Activated CD8-positive, alpha-beta memory T cell treated with anti-CD3 and anti-CD28 coated beads for 24 hours (primary cell): ENCODE measurements at places on chromosomes 16 and 17.

DNA sequence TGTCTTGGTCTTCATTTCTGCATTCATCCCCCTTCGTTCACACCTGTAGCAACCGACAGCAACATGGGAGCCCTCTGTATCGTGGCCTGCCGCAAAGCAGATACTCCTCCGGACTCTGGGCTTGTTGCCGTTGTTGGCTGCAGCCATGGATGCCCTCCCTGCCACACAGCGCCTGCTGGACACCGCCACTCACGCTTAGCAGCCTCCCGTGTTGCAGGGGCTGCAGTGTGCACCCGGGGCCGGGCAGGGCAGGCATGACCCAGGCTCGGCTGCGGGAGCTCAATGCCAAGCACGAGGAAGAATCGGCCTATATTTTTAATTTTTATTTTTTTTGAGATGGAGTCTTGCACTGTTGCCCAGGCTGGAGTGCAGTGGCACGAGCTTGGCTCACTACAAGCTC is 34.9 kb upstream of the ZNF629 start:
- DNase-seq, result no peak

DNA sequence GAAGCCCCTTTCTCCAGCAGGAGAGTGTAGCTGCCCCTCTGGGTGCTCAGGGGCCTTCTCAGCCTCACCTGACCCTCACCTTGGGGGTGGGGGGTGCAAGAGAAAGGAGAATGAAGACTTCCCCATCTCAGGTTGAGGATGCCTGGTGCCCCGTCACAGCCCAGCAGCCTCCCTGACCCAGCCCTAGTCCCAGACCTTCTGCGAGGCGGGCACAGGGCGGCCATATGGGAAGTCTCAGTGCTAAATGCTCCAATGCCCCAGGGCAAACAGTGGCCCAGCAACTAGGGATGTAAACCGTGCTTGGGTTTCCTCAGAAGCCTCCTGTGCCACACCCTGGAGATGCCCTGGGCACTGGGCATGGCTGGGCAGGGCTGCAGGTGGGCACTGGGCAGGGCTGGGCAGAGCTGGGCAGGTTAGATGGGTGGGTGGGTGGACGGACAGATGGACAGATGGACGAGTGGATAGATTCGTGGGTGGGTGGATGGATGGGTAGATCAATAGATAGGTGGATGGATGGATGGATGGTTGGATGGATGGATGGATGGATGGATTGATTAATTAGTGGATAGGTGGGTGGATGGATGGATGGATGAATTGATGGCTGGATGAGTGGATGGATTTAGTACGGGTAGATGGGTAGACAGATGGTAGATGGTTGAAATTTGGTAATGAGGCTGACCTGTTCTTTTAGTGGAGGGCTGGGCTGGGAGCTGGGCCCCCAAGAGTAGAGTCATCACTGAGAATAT is 16.8 kb downstream of the TPSD1 start:
- DNase-seq, result no peak

- DNase-seq, result no peak
Measured at GRCh38 chr16:69590590-69590989, 24.8 kb downstream of the NFAT5 start.

GRCh38 chr17:71501711-71502110 is 619.1 kb upstream of the SOX9 start:
- no peak for DNase-seq

- no peak for DNase-seq
Measured at GRCh38 chr17:48148029-48148770, 40.6 kb downstream of the SNX11 start.

DNA sequence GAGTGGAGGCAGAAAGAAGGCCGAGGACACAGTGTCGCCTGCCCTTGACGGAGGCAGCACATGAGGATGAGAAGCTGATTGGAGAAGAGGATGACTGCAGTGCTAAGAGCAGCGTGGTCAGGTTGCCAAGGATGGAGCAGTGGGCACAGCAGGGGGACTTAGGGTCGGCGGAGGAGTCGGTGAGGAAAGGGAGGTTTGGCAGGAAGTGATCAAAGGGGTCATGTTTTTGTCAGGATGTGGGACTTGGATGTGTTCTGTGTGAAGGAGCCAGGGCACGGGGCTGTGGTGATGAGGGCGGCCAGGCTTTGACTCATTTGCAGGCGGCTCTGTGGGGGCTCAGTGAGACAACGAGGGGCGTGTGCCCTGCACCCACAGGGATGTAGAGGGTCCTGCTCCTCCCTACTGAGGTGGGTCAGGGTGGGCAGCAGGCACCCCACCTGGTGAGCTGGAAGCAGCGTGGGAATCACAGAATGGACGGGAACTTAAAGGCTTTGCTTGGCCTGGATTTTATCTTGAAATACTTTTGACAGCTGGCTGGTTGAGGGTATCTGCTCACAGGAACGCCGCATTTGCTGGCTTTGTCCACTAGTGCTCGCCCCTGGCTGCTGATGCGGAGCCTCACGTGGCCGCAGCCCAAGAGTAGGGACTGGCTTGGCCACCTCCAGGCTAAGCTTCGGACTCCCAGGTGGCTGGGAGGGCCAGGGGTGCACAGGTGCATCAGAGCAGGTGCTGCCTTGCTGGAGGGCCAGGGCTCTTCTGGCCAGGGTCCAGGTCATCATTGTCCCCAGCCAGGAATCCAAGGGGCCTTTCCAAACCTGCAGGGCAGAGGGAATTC is 6.0 kb downstream of the MPG start:
- no peak for DNase-seq

DNA sequence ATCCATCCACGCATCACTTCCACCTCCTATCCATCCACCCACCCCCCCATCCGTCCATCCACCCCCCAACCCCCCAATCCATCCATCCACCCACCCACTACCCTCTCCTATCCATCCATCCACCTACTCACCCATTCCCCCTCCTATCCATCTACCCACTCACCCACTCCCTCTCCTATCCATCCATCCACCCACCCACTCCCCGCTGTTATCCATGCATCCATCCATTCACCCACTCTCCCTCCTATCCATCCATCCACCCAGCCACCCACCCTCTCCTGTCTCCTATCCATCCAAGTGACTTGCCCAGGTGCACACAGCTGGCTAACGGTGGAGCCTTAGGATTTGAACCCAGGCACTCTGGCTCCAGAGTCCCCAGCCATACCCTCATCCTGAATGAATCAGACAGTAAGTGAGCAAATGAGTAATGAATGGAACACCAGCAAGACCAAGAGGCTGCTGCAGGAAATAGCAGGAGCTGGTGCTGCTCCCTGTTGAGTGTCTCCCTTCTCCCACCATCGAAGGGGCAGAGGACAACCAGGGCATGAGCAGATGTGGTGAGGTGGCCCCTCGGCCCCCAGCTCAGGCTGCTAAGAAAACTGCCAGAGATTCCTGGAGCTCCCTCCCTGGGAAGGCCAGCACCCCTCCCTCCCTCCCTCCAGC is 62.5 kb downstream of the LITAF start:
- no peak for DNase-seq

GRCh38 chr17:1915889-1916288 is 86.1 kb downstream of the RPA1 start:
- no peak for DNase-seq

DNA sequence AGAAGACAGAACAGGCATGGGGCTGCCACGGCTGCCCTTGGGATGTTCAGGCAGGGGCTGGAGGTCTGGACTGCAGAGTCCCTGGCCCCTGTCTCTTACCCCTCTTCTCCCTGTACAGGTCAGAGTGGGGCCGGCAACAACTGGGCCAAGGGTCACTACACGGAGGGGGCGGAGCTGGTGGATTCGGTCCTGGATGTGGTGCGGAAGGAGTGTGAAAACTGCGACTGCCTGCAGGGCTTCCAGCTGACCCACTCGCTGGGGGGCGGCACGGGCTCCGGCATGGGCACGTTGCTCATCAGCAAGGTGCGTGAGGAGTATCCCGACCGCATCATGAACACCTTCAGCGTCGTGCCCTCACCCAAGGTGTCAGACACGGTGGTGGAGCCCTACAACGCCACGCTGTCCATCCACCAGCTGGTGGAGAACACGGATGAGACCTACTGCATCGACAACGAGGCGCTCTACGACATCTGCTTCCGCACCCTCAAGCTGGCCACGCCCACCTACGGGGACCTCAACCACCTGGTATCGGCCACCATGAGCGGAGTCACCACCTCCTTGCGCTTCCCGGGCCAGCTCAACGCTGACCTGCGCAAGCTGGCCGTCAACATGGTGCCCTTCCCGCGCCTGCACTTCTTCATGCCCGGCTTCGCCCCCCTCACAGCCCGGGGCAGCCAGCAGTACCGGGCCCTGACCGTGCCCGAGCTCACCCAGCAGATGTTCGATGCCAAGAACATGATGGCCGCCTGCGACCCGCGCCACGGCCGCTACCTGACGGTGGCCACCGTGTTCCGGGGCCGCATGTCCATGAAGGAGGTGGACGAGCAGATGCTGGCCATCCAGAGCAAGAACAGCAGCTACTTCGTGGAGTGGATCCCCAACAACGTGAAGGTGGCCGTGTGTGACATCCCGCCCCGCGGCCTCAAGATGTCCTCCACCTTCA is 11.7 kb downstream of the TUBB3 start:
- DNase-seq, result no peak

DNA sequence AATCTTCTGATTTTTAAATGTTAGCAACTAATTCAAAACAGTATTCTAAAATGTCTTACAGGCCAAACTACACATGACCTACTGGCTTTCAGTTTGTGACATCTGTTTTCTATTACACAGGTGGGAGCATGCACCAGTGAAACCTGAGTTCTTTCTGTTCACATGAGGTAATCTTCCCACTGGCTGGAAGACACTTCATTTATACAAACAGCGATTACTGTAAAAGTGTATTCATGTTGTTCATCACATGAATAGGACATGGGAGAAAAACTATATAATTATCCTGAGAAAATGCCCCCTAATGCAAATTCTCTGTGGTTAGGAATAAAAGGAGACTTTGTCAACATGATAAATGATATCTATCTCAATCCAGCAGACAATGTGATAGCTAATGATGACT is 11.1 kb upstream of the PIK3R5 start:
- no peak for DNase-seq

DNA sequence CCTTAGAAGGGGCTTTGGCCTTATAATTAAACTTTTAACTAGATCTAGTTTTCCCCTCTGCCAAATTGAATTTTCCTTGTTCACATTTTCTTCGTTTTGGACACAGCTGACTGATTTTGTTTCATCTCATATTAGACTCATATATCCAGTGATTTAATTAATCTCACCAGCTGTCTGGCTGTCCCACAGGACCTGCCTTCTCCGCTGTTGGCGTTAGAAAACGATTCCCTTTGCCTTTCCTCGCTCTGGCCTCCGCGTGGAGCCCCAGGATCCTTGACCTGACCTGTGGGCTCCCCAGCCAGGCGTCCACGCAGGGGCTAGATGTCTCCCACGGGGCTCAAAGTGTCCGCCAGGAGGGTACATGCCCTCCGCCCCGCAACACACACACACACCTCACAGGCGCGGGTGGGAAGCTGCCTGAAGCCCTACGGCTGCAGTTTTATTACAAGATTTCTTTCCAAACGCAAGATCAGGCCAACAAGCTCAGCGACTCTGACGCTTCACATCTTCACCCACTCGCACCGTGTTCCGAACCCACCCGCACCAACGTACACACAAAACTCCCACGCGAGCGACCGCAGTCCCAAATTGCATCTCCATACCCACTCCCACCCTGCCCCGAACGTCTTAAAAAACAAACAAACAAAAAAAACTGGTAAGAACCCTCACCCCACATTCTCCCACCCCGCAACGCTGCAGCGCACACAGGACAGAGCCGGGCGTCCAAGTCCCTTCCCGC is 1.1 kb downstream of the RPRML start:
- no peak for DNase-seq

- no peak for DNase-seq
Measured at GRCh38 chr16:1997494-1998359, 8.0 kb downstream of the SYNGR3 start.

DNA sequence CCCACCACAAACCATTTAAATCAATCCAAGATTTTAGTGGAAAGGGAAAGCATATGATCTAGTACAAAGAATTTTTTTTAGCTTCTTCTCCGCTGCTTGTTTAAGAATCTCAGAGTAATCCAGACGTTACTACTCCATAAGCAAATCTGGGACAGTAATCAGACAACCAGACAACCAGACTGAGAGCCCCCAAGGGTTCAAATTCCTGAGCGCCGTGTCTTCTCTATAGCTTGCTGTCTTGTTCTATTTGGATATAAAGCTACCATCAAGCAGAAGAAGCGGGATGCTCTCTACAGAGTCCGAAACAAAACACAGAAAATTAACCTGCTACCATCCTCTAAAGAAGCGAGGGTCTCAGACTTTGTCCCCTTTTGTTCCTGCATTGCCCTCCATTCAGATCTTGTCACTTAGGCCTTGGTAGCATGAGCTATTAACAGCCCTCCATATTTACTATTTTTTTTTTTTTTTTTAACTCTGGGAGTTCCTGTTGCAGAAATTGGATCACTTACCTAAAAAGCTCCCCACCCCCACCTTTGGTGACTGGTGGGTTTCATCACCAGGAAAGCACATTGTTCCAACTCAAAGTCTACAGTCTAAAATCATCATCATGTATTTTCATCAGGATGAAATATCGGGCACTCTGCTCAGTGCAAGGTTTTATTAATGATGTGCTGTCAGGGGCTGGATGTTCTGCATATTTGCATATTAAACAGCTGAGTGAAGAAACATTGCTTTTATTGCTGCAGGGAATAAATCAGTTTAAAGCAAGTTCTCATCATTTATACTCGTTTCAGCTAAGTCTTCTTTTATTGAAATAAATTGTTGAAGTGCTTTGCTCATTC is 576.7 kb downstream of the WWOX start:
- no peak for DNase-seq

- DNase-seq, result no peak
Measured at GRCh38 chr17:72423286-72423589, 302.4 kb downstream of the SOX9 start.

GRCh38 chr16:65410801-65411200 is 288.9 kb upstream of the CDH11 start:
- DNase-seq, result no peak

DNA sequence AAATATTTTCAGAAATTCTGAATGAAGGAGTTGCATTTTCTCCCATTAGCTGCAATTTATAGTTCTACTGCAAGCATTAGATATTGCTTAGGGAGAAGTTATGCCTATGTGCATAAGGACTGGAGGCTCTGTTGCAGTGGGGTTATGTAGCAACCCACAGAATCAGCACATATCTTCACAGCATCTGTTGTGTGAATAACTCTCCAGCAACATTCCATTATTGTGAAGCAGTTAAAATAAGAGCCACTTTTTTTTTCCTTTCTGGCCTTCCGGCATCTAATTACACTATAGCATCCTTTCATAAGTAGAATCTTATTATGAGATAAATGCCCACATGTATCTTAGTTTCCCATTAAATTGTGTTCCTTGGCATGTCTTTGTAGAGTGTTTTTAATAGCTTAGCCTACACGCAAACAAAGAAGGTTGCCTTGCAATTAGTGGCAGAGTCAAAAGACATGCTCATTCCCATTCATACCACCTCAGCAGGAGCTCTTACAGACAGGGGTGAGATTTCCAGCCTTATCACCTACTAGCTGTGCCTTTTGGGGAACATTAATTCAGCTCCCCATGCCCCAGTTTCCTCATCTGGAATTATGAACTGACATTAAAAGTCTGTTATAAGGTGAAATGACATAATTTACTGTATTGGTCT is 596.0 kb upstream of the GOT2 start:
- DNase-seq, result no peak
